ENCODE measurements at places on chromosomes 3 and 15.
A peak's percentile ranks its signal among the peaks of the same experiment; 100 is the strongest.

- peak; percentile 72 for DNase-seq
Measured at GRCh38 chr3:184005941-184006507, 11.7 kb downstream of the ABCC5 start.

- no peak for DNase-seq
Measured at GRCh38 chr3:40167958-40168357, 141.5 kb upstream of the EIF1B start.

- no peak for DNase-seq
Measured at GRCh38 chr3:32818229-32818969, 602 bp downstream of the TRIM71 start.

GRCh38 chr3:191688756-191689433 lies 227.9 kb downstream of the PYDC2 start:
- DNase-seq, result peak; percentile 76

GRCh38 chr3:188367678-188368077 lies 213.7 kb downstream of the LPP start:
- no peak for DNase-seq

- DNase-seq, result no peak
Measured at GRCh38 chr3:174986685-174987084, 127.6 kb downstream of the NAALADL2 start.

DNA sequence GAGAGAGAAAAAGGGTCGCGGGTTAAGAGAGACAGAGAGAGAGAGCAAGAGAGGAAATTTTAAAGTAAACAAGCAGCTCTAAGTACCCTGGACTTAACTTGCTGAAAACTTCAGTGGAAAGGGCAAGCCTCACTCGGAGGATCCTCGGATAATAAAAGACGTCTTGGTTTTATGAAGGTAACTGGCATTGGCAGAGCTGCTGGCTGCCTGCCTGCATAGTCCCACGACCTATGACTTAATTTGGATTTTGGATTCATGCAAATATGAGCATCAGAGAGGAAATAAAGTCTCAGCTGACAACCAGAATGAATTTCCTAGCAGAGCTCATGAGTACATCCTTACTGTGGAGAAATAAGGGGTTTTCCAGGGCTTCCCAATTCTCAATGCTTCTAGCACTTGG lies 95.1 kb upstream of the PDZRN3 start:
- DNase-seq, result no peak

- DNase-seq, result no peak
Measured at GRCh38 chr15:77002954-77003912, 8.3 kb downstream of the PSTPIP1 start.

GRCh38 chr15:70480196-70480856 lies 283.0 kb downstream of the UACA start:
- DNase-seq, result no peak

DNA sequence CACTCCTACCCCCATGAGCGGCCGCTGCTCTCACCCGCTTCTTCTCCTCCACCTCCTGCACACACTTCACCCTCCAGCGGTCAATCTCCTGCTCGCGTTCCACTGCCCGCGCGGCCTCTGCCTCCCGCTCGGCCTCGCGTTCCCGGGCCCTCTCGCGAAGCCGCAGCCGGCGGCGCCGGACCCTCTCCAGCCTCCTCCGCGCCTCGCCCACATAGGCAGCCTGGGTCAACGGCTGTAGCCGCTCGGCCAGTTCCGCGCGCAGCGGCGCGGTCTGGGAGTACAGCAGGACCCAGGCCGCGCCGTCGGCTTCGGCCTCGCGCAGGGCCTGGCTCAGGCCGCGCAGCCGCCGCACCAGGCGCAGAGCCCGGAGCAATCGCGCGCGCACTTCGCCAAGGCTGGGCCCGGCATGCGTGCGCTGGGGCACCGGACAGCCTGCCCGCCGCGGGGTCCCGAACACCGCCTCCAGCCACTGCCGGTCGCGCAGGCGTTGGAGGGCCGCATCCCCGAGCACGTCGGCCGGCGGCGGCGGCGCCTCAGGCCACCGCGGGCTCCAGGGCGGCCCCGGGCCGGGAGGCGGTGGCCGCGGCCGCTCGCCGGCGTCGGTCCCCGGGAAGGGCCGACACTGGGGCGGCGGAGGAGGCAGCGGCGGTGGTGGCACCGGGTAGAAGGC lies 595 bp downstream of the PDCD7 start:
- peak; percentile 54 for DNase-seq

- DNase-seq, result no peak
Measured at GRCh38 chr3:195082811-195083210, 188.1 kb downstream of the XXYLT1 start.

GRCh38 chr15:95948411-95948810 lies 382.1 kb upstream of the NR2F2 start:
- DNase-seq, result no peak

DNA sequence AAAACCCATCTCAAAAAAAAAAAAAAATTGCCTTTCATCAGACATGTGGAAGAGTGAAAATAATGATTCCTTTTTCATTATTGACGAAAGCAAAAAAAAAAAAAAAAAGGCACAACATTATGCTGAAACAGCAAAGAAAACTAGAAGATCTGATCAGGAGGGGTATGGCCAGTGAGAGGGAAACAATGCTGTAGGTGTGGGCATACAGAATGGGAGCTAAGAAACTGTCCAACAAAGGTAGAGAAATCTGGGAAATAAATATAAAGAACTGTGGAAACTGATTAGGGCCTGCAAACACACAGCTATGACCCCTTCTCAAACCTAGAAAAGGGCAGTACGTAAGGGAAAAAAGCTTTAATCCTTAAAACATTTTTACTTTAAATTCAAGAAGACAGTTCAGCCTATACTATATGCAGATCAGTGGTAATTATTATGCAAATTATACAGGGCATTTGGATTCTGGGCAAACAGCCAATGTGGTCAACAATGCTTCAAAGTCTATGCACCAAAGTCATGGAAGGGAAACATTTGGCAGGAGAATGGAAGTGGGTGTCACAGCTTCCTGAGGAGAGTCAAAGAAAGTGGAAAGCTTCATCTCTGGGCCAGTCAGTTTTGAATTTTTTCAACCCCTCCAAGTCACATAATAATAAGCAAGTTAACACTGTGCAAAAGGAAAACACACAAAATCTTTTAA lies 68.3 kb upstream of the SLC12A8 start:
- peak; percentile 91 for DNase-seq

DNA sequence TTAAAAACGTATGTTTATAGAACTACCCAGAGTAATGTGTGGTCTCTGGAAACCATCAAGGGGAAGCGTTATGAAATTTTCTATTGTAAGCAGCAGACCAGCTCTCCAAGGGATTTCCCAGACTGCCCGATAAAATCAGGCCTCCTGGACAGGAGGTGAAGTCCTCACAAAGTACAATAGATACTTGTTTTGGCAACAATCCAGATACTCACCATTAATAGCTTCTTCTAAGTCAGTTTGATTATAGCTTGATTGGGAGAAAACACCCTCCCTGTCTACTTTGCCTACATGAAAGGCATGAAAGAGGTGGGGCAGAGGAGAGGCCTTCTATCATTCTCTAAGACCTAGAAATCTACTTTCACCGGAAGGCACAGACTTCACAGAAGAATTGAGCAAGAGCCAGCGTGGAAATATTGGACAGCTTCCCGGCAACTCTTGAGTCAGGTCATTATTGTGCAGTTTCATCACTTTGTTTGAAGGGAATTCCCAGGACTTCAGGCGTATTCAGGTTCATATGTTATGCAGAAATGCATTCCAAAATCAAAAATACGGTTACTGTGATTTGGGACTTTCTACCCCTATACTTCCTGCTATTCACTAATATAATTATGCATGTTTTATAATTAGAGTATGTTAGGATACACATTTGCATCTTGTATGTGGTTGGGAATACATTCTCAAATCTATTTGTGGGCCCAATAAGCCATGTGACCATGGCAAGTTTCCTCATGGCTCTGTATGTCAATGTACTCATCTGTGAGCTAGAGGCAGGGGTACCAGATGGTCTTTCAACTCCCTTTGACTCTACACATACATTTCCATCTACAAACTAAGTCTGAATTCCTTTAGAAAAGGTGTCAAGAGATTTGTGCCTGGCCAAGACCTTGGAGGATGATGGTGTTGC lies 103.5 kb downstream of the CD47 start:
- no peak for DNase-seq

DNA sequence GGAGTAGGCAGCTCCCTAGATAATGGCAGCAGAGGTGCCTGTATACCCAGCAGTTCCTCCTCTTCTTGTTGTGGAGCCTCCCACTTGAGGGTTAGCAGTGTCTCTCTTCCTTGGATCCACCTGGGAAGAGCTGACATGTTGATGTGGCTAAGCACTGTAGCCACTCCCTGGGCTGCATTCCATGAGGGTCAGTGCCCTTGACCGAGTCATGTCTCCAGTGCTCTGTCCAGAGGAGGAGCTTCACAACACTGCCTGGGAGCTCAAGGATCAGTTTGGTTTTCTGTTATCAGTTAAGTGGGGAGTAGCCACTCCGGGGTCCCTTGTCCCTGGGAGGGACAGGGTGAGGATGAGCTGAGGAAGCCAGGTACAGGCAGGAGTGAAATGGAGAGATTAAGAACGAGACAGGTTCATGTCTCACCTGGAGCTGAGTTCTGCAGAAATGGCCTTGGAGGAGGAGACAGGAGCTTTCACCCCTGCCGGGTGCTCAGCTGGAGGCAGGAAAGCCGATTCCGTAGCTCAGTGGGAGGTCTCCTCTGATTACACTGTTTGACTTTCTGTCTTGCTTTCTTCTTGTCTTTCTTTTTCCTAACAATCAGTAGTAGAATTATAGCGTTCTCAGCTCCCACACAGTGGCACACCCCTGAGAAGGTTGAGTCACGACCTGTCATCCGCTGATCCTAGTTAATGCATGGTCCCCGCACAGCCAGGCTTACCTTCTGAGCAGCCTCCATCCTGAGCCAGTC lies 57.9 kb upstream of the SEC22A start:
- no peak for DNase-seq

GRCh38 chr3:53591646-53592045 lies 97.2 kb downstream of the CACNA1D start:
- no peak for DNase-seq

DNA sequence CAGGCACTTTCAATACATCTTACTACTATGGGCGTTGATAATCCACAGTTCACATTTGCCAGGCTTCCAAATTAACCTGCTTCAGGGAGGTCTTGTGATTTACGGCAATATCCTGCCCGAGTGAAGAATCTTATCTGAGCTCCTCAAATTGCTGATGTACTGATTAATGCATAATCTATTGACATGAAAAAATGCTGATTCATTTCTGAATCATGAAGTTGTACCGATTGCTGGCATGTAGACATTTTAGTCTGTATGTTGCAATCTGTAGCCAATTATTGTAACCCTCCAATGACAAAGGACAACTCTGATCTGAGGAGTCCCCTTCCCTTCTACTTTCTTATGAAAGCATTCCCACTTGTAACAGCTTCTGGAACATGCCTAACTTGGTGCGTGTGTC lies 97.2 kb downstream of the SEC22A start:
- no peak for DNase-seq

- no peak for DNase-seq
Measured at GRCh38 chr15:56366211-56366610, 985 bp downstream of the TEX9 start.

GRCh38 chr3:187186801-187187421 lies 10.4 kb upstream of the RTP1 start:
- no peak for DNase-seq

DNA sequence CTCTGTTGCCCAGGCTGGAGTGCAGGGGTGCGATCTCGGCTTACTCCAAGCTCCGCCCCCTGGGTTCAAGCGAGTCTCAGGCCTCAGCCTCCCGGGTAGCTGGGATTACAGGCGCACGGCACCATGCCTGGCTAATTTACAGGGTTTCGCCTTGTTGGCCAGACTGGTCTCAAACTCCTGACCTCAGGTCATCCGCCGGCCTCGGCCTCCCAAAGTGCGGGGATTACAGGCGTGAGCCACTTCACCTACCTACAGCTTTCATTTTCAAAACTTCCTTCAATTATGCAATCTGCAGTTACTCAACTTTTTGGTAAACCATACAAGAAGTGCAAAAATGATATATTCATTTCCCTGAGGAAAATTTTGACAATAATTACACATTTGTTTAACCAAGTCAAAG lies 14.0 kb downstream of the NANOGP8 start:
- no peak for DNase-seq

GRCh38 chr15:80549191-80549590 lies 145.0 kb downstream of the ARNT2 start:
- no peak for DNase-seq

- no peak for DNase-seq
Measured at GRCh38 chr15:60408463-60408981, 10.7 kb upstream of the ANXA2 start.

GRCh38 chr15:39976291-39977274 lies 42.7 kb downstream of the EIF2AK4 start:
- DNase-seq, result no peak

DNA sequence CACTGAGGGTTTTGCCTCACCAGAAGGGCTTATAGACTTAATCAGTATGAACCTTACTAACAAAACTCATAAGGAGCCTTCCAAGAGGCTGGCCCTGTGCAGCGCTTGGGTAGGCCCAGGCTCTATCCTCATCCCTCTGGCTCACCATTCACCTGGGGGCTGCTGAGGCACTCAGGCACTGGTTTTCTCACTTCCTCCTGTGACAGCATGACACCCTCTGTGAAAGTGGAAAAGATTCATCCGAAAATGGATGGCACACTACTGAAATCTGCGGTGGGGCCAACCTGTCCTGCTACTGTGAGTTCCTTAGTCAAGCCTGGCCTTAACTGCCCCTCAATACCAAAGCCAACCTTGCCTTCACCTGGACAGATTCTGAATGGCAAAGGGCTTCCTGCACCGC lies 41.3 kb downstream of the PSMD6 start:
- DNase-seq, result no peak

DNA sequence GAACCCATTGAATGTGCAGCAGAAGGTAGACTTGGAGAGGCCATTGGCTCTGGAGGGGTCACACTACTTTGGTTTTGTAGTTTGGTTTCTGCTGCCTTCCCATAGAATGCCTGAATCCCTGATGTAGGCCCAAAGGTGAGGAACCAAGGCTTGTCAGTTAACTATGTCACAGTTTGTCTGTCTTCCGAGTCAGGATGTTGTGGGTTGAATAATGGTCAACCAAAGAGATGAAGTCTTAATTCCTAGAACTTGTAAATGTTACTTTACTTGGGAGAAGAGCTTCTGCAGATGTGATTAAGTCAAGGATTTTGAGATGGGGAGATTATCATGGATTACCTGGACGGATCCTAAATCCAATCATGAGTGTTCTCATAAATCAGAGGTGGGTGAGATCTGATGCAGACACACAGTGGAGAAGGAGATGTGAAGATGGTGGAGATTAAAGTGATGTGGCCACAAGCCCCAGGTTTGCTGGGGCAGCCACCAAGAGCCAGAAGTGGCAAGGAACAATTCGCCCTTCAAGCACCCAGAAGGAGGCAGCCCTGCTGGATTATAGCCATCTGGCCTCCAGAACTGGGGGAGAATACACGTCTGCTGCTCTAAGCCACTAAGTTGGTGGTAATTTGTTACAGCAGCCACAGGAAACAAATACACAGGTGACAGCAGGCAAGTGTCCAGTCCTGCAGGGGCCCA lies 2.3 kb upstream of the CCR8 start:
- DNase-seq, result no peak
